ENCODE measurements at places on chromosomes 4 and X. TPM values are rescaled to one million over a fixed set of nuclear protein-coding genes. Genes with fewer than 3 reads are reported as not detected.

Gene FGF2
- 8.8 TPM for polyA plus RNA-seq

Gene CSTF2
- 22.6 TPM for polyA plus RNA-seq

Gene TMSB15B
- polyA plus RNA-seq, result 18.9 TPM

Gene SPANXA2
- polyA plus RNA-seq, result not detected

Gene MAP7D2
- polyA plus RNA-seq, result 4.3 TPM

Gene SSX7
- polyA plus RNA-seq, result not detected

Gene PF4V1
- 0.57 TPM for polyA plus RNA-seq

Gene KLHL34
- polyA plus RNA-seq, result 0.09 TPM

Gene C4orf50
- polyA plus RNA-seq, result 0.03 TPM

Gene GAGE2A
- not detected for polyA plus RNA-seq

Gene PDGFRA
- polyA plus RNA-seq, result 160 TPM

Gene GAGE12H
- not detected for polyA plus RNA-seq
